ENCODE measurements at places on chromosomes 11 and 22.

DNA sequence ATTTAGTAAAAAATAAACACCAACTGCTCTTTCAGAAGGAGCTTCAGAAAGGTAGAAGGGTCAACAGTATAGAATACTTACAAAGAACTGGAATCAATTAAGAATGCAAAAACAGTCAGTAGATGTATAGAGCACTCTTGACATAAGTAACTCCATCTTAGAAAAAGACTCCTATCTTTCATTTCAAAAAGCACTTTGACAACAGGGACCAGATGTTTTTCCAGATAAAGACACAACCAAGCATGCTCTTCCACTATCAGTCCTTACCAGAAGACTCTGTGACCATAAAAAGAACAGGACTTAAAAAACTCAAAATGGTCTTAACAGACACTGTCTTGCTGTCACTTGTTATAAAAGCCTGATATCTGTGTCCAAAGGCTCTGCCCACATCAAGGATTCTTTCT lies 5.2 kb downstream of the SLC25A17 start:
- H3K27ac ChIP-seq = no peak overlapping the region
- peaks cover 6% of the 10 kb centered on the region for H3K4me1 ChIP-seq
- H3K27me3 ChIP-seq = no peaks in the 10 kb centered on the region
- DNase-seq = no peak
- H3K36me3 ChIP-seq = no peaks in the 10 kb centered on the region

- no peak overlapping the region for H3K27ac ChIP-seq
- no peak overlapping the region for H3K4me3 ChIP-seq
- peaks cover 5% of the 10 kb centered on the region for H3K27me3 ChIP-seq
- H3K4me1 ChIP-seq = peaks cover 2% of the 10 kb centered on the region
- no peaks in the 10 kb centered on the region for H3K36me3 ChIP-seq
These were observed 517.3 kb downstream of the TBC1D22A start for GRCh38 chr22:47279746-47280145.

DNA sequence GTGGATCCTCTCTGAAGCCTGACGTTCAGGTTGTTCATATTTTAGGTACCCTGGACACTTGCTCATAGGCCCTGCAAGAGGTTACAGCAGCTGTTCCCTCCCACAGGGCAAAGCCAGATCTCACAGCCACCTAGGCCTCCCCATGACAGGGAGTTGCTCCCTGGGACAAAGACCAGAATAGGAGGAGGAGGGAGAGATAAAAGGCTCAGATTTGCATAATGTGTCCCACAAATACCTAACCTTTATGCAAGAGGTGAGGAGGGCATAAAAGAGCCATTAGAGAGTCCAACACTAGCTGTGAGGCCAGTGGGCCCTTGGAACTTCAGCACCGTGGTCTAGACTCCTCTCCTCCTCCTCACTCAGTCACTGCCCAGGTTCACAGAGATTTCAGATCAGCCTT lies 33.8 kb downstream of the ZNF280B start:
- DNase-seq = no peak
- H3K4me1 ChIP-seq = no peaks in the 10 kb centered on the region
- no peak overlapping the region for H3K27ac ChIP-seq

GRCh38 chr11:1546536-1547466 lies 25.3 kb downstream of the DUSP8 start:
- no peaks in the 10 kb centered on the region for H3K4me1 ChIP-seq
- DNase-seq = no peak
- H3K27me3 ChIP-seq = peaks cover 29% of the 10 kb centered on the region

DNA sequence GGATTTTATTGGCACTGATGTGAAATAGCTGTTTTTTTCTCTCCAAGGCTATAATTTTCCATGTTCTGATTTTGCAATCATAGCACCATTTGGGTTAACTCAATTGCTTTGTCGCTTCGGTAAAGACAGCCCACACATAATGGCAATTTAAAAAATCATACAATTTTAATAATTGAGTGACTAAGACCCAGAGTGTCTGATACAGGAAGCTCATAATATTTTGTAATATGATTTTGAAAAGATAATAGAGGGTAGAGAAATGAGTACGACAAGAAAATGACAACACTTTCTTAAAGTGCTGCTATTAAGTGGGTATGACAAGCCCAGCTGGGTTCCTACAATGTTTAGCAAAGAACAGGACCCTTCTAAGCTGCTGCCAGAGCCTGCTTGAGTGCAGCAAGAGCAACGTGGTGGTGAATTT lies 439.1 kb downstream of the METTL15 start:
- H3K36me3 ChIP-seq = no peaks in the 10 kb centered on the region
- no peak for DNase-seq
- no peaks in the 10 kb centered on the region for H3K4me1 ChIP-seq
- no peak overlapping the region for H3K4me3 ChIP-seq

DNA sequence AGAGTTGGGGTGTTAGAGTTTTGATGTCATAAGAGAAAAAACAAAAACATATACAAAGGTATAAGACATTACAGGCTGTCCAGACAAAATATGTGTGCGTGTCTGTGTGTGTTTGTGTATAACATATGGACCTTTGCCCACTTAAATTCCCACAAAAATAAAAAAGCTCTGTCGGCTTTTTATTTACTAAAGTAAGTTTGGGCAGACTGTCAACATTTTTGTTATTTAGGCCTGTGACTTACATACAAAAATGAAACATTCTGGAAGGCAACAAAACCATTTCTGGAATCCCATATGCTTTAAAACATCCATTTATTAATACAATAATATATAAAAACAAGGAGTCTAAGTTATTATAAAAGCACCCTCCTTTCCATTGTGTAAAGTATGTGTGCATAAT lies 960.1 kb upstream of the FAT3 start:
- no peak overlapping the region for H3K27ac ChIP-seq
- H3K4me3 ChIP-seq = no peak overlapping the region
- no peaks in the 10 kb centered on the region for H3K36me3 ChIP-seq
- H3K4me1 ChIP-seq = no peaks in the 10 kb centered on the region
- H3K27me3 ChIP-seq = no peaks in the 10 kb centered on the region
- no peak for DNase-seq
